ENCODE measurements at places on chromosomes 2 and 18.
A peak's percentile ranks its signal among the peaks of the same experiment; 100 is the strongest.

GRCh38 chr2:38128653-38129052, 52.7 kb upstream of the CYP1B1 start:
- DNase-seq = no peak

DNA sequence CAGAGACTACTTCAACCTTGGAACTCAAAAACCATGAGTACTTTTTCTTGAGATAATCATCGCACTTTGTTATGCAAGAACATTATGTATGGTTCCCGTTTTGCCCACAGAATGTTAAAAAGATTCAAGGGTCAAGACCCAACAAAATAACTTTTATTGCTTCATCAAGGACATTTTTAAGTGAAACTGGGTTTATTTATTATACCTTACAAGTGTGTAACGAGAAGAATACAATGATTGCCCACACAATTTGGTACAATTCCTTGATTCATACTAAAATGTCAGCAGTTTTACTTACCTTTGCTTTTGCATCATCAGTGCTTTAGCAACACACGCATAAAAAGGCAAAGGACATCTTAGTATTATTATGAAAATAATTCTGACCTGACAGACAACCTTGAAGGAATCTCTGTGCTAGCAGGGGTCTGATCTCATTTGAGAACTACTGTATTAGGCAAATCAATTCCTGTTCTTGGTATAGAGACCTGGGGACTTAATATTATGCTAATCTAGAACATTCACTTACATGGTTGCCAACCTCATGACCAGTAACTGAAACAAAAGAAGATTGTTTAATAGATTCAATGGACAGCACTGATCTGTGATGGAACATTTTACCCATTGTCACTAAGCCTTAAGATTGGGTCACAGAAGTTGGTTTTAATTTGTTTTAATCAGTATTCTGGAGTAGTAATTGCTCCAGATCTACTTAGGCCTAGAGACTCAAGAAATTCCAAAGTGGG, 16.2 kb downstream of the CCDC88A start:
- no peak for DNase-seq

GRCh38 chr2:129764376-129765325, 214.8 kb upstream of the RAB6C start:
- DNase-seq = no peak

- no peak for DNase-seq
Observed at GRCh38 chr2:19617257-19617848, 258.9 kb upstream of the OSR1 start.

DNA sequence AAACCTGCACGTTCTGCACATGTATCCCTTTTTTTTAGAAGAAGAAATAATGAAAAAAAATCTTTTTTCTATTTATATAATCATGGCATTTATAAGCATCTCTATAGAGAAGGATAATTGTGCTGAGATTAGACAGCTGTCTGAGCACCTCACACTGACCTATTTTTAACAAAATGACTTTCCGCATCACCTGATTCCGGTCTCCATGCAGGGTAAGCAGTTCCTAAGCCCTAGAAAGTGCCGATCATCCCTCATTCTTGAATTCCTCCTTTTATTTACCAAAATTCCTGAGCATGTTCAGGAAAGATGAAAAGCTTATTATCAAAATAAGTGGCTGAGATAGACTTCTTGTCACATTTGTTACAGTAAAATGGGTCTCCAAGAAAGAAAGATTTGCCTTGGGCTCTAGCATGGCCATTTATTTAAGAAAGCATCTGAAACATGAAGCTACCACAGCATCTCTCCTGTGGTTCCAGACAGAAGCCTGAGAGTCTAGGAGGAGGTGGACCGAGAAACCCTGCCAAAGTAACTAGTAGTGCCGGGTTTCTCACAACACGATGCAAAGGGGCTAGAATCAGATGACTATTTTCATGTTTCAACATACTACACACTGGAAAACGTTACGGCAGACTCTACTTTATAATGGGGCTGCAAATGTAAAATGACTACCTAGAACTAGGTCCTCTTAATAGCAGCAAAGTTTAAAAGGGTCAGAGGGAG, 670 bp downstream of the GKN1 start:
- no peak for DNase-seq

DNA sequence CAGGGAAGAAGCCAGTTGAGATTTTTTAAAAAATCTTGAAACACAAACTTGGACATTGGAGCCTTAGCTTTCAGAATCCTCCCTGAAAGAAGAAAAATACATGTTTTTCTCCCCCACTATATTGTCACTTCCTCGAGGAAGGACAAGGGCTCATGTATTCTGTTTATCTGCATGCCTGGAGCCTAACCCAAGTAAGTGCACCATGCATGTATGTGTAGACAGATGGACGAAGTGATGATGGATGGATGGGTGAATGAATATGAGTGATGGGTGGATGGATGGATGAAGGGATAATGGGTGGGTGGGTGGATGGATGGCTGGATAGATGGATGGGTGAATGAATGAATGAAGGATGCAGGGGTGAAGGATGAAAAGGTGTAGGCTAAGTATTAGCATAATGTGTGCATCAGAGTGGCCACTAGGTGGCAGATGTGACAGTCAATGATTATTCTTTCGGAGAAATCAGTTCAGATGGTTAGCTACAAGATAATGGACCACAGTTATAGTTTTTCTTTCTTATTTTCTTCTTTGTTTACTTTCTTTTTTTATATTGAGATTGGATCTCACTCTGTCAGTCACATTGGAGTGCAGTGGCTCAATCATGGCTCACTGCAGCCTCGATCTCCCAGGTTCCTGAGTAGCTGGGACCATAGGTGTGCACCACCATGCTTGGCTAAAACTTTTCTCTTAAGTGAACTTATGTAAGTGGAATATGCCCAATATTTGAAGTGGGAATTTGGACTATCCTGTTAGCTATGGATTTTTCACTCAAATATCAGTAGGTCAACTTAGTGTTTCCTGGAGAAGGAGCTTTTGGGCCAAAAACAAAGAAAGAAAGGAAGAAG, 18.5 kb upstream of the CCDC93 start:
- DNase-seq = no peak

- peak; percentile 4 for DNase-seq
Observed at GRCh38 chr2:148926981-148927401, 52.0 kb downstream of the KIF5C start.

DNA sequence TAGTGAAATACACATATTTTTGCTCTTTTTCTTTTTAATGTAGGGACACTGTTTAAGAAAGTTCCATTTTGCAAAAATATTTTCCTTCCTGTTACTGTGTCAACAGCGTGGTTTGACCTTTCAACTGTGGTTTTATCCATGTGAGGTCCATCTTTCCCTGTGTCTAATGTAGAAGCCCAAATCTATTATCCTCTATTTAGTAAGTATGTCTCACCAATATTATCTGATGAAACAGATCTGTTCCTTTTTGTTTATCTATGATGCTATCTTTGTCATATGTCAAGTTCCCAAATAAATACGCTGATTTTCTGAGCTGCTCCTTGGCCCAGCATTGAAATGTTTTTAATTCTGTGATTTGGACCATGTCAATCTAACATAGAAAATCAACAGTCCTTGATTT, 3.5 kb upstream of the ARHGAP15 start:
- DNase-seq = no peak

GRCh38 chr18:64398320-64398719, 249.4 kb upstream of the LINC00305 start:
- DNase-seq = no peak

GRCh38 chr2:202521470-202521869, 113.3 kb upstream of the FAM117B start:
- no peak for DNase-seq

- no peak for DNase-seq
Observed at GRCh38 chr2:159497256-159497655, 119.1 kb downstream of the BAZ2B start.

- no peak for DNase-seq
Observed at GRCh38 chr18:59917422-59917821, 17.6 kb downstream of the PMAIP1 start.

DNA sequence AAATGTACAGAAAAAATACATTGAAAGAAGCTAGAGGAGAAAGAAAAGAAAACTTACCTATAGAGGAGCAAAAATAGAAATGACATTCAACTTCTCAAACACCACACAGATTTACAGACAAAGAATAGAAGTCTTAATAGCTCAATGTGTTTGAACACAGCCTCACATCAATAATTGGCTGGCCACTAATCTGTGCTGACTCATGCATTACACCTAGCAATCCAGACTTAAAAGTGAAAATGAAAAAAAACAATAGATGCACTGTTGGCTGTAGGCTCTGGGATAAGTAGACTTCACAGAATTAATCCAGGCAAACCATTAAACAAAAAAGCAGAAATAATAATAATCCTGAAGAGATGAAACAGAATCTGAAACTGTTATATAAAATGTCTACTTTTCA, 961.3 kb upstream of the CELF4 start:
- DNase-seq = no peak

DNA sequence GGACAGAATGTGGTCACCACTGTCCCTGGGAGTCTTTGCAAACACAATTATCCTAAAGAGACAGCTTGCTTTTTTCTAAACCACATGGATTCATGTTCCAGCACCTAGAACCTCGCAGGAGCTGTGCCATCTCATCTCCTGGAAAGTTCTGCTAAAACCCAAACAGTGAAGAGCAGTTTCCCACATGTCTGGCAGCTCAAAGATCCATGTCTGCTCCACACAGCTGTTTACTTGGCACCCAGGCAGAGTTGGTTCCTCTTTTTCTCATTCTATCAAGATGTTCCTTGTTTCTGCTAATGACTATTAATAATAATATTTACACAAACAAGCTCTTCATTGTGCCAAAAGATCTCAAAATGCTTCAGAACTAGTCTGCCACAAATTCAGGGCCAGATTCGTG, 30.1 kb upstream of the PID1 start:
- no peak for DNase-seq

DNA sequence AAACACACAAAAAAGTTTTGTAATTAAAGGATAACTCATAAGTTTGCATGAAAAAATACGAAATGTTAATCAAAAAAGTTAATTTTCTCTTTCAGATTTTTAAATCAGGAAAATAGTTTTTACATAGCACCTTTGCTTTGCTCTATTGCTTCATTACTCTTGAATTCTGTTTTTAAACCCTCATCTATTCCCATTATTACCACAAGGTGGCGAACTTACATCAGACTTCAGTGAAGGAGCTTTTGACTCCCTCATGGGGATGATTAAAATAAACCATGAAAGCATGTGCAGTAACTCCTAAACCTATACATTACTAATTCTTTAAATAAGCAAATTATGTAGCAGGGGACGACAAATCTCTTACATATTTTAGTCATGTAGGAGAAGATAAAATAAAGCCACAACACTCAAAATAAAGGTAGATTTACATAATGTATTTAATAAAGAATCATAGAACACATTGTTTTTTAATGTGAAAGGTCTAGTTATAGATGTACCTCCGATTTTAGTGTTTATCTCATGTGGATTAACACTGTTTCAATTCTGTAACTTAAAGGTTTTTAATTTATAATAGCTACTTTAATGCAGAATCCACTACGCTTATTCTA, 105.2 kb downstream of the NETO1 start:
- no peak for DNase-seq

DNA sequence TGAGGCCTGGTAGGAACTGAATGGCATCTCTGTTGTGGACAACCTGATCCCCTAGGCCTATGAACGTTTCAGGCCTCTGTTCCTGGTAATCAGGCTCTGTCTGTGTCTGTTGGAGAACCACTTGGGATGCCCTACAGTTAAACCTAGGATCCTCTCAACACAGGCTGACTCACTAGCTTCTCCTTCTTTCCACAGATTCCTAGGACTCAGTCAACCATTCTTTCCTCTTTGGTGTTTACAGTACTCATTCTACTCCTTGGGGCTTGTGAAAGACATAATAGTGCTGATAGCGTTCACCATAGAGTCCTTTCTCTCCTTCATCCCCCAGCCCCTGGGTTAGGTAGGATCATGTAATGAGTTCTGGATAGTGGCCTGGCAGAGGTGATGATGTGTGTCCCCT, 544.3 kb downstream of the METTL4 start:
- no peak for DNase-seq

DNA sequence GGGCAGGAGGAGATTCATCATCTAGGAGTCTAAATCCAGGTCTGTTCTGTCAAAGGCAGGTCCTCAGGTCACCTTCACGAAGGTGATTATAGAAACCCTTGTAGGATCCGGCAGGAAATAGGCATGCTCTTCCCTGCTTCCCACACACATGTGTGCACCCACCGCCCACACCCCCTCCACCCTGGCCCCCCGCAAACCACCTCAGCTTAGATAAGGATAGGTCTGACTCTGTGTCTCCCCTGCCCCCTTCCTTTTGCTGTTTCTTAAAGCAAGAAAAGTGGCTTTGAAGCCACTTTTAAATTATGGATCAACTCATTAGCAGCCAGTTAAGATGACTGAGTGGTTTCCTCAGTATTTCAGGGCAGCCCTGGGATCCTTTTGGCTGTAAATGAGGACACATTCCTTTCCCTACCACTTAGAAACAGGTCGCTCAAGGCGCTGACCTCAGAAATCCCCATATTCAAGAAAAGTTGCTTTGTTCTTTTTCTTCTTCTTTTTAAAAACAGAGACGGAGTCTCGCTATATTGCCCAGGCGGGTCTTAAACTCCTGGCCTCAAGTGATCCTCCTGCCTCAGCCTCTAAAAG, 14.5 kb upstream of the CIB4 start:
- DNase-seq = no peak

- DNase-seq = no peak
Observed at GRCh38 chr2:100991404-100991773, 10.7 kb upstream of the RPL31 start.

GRCh38 chr2:3587432-3587831, 7.5 kb upstream of the COLEC11 start:
- DNase-seq = no peak

DNA sequence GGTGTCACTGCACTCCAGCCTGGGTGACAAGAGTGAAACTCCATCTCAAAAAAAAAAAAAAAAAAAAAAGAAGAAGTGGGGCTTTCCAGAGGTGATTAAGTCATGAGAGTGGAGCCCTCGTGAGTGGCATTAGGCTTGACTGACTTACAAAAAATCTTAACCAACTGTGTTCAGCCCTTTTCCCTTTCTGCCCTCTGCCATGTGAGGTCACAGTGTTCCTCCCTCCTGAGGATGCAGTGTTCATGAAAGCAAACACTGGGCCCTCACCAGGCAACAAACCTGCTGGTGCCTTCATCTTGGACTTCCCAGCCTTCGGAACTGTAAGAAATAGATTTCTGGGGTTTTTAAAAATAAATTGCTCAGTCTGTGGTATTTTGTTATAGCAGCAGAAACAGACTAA, 37.0 kb upstream of the METTL21A start:
- DNase-seq = no peak

- DNase-seq = no peak
Observed at GRCh38 chr2:10917927-10918326, 6.2 kb downstream of the KCNF1 start.

- no peak for DNase-seq
Observed at GRCh38 chr2:70714141-70714905, 53.7 kb downstream of the ADD2 start.

DNA sequence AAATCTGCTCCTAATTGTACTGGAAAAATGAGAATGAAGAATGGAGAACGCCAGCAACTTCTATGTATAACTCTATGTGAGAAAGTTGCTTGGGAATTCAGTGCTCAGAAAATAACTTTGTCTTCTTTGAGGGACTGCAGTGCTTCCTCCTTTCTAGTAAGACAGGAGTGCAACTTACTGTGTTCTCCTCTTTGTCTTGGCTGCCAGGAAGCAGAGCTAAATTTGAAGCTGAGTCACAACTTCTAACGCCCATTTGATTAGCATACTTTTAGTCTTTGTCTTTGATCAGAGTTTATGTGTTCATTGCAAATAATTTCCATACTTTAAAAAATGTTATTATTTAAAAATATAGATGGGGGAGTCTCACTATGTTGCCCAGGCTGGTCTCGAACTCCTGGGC, 6.6 kb downstream of the ARHGAP25 start:
- DNase-seq = no peak
